K562 (cell line): ENCODE measurements at places on chromosomes 1 and 21.

GRCh38 chr21:42571391-42572150, 57.9 kb downstream of the SLC37A1 start:
- no peak overlapping the region for H3K27ac ChIP-seq
- no peak for DNase-seq
- peaks cover 24% of the 10 kb centered on the region for H3K27me3 ChIP-seq
- H3K4me1 ChIP-seq, result no peaks in the 10 kb centered on the region; the same call in 2 of the 3 replicates

- DNase-seq, result no peak
- H3K27me3 ChIP-seq, result no peaks in the 10 kb centered on the region
These were observed 45.8 kb downstream of the CENPF start for GRCh38 chr1:214648801-214649200.

GRCh38 chr1:31943546-31944184, 5.5 kb upstream of the PTP4A2 start:
- H3K4me3 ChIP-seq, result peak overlapping the region; percentile 53
- H3K27me3 ChIP-seq, result no peaks in the 10 kb centered on the region
- no peak for DNase-seq

DNA sequence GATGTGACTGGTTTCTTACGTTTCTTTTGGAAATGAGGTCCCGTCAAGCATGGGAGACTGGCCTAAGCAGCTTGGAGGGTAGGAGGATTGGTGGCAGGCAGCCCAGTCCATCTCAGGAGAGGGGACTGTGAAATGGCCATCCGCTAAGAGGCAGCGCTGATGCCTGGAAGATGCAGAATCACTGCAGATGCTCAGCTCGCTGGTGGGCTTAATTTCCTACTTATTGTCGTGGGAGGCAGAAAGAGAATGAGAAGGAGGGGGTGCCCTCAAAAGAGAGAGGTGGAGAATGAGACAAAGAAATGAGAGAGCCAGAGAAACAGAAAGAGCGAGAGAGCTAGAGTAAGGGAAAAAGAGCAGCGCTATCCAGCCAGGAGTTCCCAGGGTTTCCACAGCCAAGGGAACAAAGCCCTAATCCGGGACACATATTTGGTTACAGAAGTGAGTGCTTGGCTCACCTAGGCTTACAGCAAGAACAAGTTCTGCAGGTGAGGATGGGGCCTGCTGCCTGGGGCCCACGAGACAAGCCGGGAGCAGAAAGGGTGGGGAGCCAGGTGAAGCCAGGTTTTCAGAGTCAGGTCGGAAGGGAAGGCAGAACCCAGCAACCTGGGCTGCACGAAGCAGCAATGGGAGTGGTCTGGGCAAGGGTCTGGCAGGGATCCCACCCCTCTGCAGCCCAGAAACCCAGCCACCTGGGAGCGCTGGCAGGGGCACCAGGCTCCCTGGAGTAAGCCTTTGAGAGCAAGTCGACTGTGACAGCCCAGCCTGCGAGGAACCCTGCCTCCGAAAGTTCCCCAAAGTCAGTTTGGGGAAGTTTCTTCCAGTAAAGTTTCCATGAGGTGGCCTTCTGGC, 5.8 kb downstream of the ECE1 start:
- no peaks in the 10 kb centered on the region for H3K27me3 ChIP-seq
- DNase-seq, result no peak
- H3K4me1 ChIP-seq, result peaks cover 14% of the 10 kb centered on the region

GRCh38 chr1:35151220-35151619, 41.7 kb downstream of the SFPQ start:
- no peaks in the 10 kb centered on the region for H3K4me1 ChIP-seq
- H3K4me3 ChIP-seq, result no peak overlapping the region
- H3K27me3 ChIP-seq, result no peaks in the 10 kb centered on the region
- H3K27ac ChIP-seq, result no peak overlapping the region

- no peak for DNase-seq
- H3K4me3 ChIP-seq, result no peak overlapping the region
- no peak overlapping the region for H3K27ac ChIP-seq
- H3K4me1 ChIP-seq, result no peaks in the 10 kb centered on the region
- H3K27me3 ChIP-seq, result no peaks in the 10 kb centered on the region
These were observed 81.6 kb upstream of the IVNS1ABP start for GRCh38 chr1:185398599-185398998.

GRCh38 chr1:58331156-58331555, 215.4 kb downstream of the OMA1 start:
- H3K36me3 ChIP-seq, result no peaks in the 10 kb centered on the region
- DNase-seq, result no peak
- no peaks in the 10 kb centered on the region for H3K4me1 ChIP-seq

GRCh38 chr1:33014464-33015163, 22.1 kb downstream of the AK2 start:
- peaks cover 4% of the 10 kb centered on the region for H3K4me1 ChIP-seq
- H3K36me3 ChIP-seq, result peaks cover 85% of the 10 kb centered on the region
- no peaks in the 10 kb centered on the region for H3K27me3 ChIP-seq
- H3K27ac ChIP-seq, result no peak overlapping the region
- DNase-seq, result no peak

DNA sequence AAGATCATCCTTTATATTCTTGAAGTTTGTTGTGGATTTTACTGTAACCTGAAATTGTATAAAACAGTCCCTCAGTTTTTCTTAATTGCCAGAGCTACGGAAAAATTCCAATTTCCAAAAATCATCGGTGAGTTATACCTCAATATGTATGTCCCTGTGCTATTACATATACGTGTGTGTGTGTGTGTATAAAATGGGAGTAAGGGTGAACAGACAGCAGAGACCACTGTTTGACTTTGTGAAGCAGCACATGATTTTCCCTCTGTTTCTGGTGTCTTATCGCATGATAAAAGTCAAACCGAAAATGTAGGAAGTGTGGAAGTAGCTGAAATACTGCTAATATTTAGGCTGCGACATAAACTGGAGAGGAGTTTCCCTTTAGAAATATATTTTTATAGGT, 1.2 kb downstream of the OR2T1 start:
- DNase-seq, result peak; percentile 9
- H3K27ac ChIP-seq, result no peak overlapping the region
- H3K36me3 ChIP-seq, result no peaks in the 10 kb centered on the region
- no peaks in the 10 kb centered on the region for H3K27me3 ChIP-seq

- H3K4me3 ChIP-seq, result no peak overlapping the region
- peaks cover 42% of the 10 kb centered on the region for H3K4me1 ChIP-seq
- H3K36me3 ChIP-seq, result no peaks in the 10 kb centered on the region
- DNase-seq, result no peak
- H3K27me3 ChIP-seq, result no peaks in the 10 kb centered on the region
These were observed 71.0 kb downstream of the SH3GLB1 start for GRCh38 chr1:86775395-86775794.

DNA sequence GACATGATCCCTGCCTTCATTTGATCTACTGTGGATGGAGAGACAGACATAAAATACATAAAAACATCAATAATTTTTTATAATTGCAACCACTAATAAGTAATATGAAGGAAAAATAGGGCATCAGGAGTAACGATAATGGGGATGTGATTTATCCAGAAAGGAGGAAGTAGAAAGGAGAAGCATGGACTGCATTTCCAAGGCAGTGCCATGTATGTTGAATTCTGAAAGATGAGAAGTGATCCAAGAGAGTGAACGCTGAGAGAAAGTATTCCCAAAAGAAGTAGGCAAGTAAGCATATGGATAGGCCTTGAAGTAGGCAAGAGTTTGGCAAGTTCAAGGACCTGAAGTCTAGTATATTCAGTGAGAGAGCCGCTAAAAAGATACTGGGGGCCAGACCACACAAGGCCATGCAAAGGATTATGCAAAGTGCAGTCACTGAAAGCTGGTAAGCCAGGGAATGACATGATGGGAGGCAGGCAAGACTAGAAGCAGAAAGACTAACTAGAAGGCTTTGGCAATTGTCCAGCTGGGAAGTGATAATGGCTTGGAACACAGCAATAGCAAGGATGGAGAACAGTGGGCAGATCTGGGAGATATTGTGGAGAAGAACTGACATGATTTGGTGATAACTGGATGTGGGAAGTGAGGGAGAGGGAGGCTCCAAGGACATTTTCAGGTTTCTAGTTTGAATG, 85.9 kb downstream of the TM2D1 start:
- peaks cover 6% of the 10 kb centered on the region; the same call in 2 of the 3 replicates for H3K27me3 ChIP-seq
- no peak overlapping the region for H3K27ac ChIP-seq
- H3K4me3 ChIP-seq, result no peak overlapping the region
- DNase-seq, result no peak
- no peaks in the 10 kb centered on the region for H3K4me1 ChIP-seq

DNA sequence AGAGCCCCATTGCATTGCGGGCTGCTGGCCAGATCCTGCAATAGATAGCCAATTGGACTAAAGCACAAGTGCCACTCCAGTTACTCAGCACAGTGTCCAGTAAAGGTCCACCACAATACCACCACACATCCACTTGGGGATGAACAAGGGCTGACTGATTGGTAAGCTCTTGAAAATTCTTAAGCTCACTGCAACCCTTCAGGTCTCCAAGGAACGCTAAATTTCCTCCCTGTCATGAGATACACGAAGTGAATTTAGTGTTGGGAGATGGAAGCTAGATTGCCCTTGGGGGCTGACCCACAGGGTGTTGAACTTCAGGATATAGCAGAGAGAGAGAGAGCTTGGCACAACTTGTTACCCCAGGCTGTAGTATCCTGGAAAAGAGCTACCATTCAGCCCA, 9.8 kb upstream of the AADACL3 start:
- no peaks in the 10 kb centered on the region for H3K36me3 ChIP-seq
- no peak overlapping the region for H3K4me3 ChIP-seq
- no peak overlapping the region for H3K27ac ChIP-seq
- DNase-seq, result no peak

- no peaks in the 10 kb centered on the region for H3K36me3 ChIP-seq
- H3K27me3 ChIP-seq, result peaks cover 45% of the 10 kb centered on the region
These were observed 12.4 kb downstream of the TFF3 start for GRCh38 chr21:42302794-42303193.

DNA sequence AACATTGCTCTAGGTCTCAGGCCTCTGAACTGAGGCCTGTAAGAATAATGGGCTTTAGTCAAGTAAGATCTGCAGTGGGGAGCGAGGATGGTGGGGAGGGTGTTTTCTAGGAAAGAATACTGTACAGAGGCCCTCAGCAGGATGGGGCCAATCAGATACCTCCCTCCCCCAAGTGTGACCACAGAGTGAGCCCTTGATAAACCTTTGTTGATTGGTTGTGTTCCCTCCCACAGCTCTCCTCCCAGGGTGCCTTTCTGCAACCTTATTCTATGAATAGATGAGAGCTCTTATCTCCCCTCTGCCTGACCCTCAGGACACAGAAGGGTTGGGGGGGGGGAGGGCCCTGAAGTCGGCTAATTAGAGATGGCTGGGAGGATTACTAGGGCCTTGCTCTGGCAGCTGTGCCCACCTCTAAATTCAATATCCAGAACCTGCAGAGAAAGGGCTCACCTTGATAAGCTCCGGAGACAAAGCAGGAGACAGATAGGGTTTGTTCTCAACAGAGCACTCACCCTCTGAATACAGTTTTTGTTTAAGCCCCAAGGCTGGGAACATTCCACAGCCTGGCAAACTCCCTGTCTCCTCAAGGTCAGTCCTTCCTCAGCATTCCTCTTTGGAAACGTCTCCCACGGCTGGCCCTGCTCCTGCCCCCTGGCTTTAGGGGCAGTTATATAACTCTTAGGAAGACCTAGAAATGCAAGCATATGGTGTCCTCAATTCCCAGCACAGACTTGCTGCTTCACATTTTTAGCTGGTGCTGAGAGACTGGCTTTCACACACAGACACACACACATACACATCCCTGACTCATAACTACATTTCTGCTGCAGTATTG, 42.9 kb downstream of the ATP1A1 start:
- peak; percentile 99 for DNase-seq
- no peak overlapping the region for H3K4me3 ChIP-seq
- peaks cover 48% of the 10 kb centered on the region for H3K4me1 ChIP-seq
- H3K27me3 ChIP-seq, result no peaks in the 10 kb centered on the region
- no peaks in the 10 kb centered on the region for H3K36me3 ChIP-seq

- no peak overlapping the region for H3K4me3 ChIP-seq
- DNase-seq, result no peak
- H3K4me1 ChIP-seq, result no peaks in the 10 kb centered on the region
These were observed 74.6 kb downstream of the USP25 start for GRCh38 chr21:15804247-15805005.

DNA sequence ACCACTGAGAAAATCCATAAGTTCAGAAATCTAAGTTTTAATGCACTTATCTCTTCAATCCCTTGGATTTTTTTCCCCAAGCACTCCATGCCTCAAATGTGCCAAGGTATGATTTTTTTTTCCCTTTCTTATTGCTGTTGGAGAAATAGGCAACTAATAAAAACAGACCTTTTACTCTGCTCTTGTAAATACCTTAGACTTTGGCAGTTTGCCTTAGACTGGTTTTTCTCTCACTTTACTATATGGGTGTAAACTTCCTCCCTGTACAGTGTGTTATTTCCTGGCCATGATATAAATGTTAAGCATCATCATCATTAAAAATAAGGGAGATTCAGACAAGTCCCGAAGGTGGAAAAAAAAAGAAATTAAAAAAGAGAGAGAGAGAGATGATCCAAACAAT, 65.7 kb downstream of the LRRC8C start:
- no peak overlapping the region for H3K27ac ChIP-seq
- no peak for DNase-seq
- no peak overlapping the region for H3K4me3 ChIP-seq
- no peaks in the 10 kb centered on the region; the same call in 2 of the 3 replicates for H3K36me3 ChIP-seq

GRCh38 chr1:185823467-185823866, 89.3 kb downstream of the HMCN1 start:
- no peak overlapping the region for H3K27ac ChIP-seq
- no peaks in the 10 kb centered on the region for H3K4me1 ChIP-seq
- H3K4me3 ChIP-seq, result no peak overlapping the region
- H3K27me3 ChIP-seq, result no peaks in the 10 kb centered on the region
- no peaks in the 10 kb centered on the region for H3K36me3 ChIP-seq

DNA sequence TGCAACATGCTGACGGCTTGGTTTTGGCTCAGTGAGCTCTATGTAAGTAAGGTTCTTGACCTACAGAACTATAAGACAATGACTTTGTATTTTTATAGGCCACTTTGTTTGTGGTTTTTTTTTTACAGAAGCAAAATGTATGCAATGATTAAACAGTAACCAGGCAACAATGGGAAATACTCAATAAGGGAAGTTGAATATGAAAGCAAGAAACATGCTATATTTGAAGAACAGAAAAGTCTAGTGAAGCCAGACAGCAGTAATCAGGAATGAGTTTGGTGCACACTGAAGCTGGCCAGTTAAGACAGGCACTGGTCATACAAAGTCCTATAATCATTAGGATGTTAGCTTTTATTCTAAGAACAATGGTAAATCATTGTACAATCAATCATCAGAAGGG, 1926.8 kb downstream of the NCAM2 start:
- H3K27ac ChIP-seq, result no peak overlapping the region
- H3K4me1 ChIP-seq, result no peaks in the 10 kb centered on the region
- no peaks in the 10 kb centered on the region for H3K27me3 ChIP-seq
- DNase-seq, result no peak

- H3K27ac ChIP-seq, result no peak overlapping the region
- no peaks in the 10 kb centered on the region for H3K4me1 ChIP-seq
- no peaks in the 10 kb centered on the region for H3K27me3 ChIP-seq
- H3K4me3 ChIP-seq, result no peak overlapping the region
These were observed 12.7 kb downstream of the FAM89A start for GRCh38 chr1:231027136-231027925.
